Spinal cord (tissue), 10 donors: ENCODE measurements at places on chromosomes 16 and 17. TPM values are rescaled to one million over a fixed set of nuclear protein-coding genes. Genes with fewer than 3 reads are reported as not detected.

DNA sequence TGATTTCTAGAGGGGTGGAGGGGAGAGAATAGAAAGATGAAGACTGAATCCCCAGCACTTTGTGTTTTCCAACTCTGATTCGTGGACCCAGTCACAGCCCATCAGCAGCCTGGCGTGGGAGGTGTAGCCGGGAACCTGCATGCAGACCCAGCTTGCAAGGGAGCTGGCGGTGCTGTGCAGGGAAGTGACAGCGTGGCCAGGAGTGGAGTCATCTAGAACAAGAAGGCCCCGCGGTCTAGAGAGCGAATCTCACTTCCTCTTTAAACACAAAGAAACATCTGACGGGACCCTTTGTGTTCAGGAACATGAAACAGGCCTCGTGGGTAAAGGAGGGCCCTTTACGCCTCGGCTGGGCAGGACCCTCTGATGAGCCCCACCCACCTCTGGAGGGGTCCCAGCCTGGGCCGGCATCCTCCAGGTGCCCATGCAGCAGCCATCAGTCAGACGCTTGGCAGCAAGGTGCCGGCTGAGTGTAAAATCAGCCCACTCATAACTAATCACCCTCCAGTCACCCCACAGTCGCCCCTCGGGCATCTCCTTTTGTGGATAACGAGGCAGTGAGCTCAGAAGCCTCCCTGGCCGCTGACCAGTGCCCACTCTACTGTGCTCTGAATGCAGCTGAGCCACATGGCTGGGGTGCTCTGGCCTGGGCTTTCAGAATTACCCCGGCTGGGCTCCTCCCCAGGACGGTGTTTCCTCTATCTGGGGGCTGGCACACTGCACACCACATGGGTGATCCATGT lies 4.4 kb downstream of the SNAI3 start:
- DNase-seq: no peak

- no peak for DNase-seq
Observed at GRCh38 chr16:595942-596735, 6.3 kb downstream of the RAB40C start.

DNA sequence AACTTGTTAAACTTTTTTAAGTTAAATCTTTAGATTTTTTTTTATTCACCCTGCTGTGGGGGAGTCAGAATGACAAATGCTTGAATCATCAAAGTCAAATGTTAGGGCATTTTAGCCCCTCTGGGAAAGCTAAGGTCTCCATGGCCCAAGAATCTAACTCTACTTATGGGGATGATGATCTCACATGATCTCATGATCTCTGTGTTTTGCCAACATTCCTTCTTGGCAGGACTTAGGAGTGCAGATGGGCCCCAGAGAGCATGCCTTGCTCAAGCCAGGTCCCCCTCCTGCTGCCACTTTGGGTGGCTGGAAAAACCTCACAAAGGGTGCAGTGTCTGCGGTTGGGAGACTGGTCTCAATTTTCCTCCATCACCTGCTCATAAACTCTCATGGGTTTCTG lies 108.6 kb downstream of the PRKCB start:
- DNase-seq: peak; percentile 38

DNA sequence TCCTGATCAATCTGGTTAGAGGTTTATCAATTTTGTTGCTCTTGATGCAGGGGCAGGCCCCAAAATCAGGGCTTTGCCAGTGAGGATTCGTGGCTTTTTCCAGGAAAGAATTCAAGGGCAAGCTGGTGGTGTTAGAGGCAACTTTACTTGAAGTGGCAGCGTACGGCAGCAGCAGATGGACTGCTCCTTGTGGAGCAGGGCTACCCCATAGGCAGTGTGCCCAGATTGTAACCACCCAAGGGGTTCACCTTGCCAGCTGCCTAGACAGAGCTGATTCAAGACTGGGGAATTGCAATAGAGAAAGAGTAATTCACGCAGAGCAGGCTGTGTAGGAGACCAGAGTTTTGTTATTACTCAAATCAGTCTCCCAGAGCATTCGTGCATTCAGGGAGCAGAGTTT lies 16.7 kb downstream of the DRC7 start:
- no peak for DNase-seq

GRCh38 chr17:3905017-3905520 lies 11.2 kb downstream of the P2RX1 start:
- no peak for DNase-seq

- no peak for DNase-seq
Observed at GRCh38 chr16:2734844-2735515, 15.0 kb upstream of the PRSS27 start.

DNA sequence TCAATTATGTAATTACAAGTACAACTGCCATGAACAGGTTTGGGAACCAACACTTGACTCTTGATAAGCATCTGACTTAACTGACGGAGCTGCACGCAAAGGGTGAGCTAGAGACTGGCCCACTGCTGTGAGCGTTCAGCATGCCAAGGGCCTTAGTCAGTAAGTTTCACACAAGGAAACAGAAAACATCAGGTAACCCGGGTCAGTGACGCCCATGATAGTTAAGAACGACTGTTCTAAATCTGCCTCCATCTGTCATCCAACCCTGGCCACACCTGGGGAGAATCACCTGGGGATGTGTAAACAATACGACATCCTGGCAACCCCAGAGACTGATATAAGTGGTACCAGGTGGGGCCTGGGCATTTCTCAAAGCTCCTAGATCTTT lies 12.3 kb downstream of the SMIM5 start:
- no peak for DNase-seq

GRCh38 chr16:67430977-67431774 lies at the start of gene HSD11B2:
TSS of gene HSD11B2 (plus strand) at chr16:67431121. CDS start at chr16:67431249, 128 bp downstream.
- no peak for DNase-seq

DNA sequence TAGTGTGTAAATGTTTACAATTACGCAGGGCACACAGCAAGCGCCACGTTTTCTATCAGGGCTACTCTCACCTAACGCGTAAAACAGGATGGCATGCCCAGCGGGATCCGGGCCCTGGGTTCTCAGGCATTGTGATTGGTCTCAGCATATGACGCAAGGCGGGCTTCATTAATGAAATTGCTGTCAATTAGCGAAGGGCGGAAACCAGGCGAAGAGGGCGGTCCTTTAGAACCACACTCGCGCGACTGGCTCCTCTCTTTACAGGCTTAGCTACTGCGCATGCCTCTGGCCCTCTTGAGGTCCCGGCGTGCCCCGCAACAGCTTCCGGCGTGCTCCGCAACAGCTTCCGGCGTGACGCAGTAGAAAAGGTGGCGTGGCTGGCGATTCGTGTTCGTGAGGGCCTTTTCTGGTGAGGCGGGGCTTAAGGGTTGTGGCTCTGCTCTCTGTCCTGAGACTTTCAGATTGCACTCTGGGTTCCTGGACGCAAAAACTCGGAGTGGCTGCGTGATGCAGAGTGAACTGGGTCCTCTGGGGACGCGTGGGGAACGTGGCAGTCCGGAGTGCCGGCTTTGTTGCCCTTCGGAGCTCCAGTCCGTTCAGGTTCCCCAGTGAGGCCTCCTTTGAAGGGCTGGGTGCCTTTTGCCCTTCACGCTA lies 9.2 kb downstream of the OR2C1 start:
- DNase-seq: peak; percentile 78

- DNase-seq: peak; percentile 69
Observed at GRCh38 chr17:44628243-44629188, 27.8 kb upstream of the MEIOC start.

GRCh38 chr17:47982645-47983390 lies 11.9 kb downstream of the CDK5RAP3 start:
- no peak for DNase-seq

GRCh38 chr16:89018282-89019158 lies 41.5 kb upstream of the CBFA2T3 start:
- DNase-seq: no peak

DNA sequence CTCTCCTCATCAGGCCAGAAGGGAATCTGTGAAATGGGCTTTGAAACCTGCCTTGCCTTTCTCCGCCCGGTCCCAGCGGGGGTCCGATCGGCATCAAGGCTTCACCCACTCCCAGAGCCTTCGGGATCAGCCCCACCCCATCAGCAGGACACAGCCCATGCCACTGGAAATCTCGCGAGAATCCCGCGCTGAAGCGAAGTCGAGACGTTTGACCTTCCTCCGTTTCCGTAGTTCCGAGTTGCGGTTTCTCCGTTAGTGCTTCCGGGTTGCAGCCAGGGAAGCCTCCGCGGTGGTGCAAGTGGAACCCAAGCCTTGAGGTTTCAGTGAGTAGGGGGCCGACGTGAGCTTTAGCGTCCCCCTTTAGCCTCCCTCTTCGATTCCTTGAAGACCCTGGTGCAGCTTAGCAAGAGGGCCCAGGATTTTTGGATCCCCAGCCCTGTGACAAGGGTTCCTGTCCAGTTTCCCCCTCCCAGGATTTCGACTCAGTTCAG lies at the start of gene COASY:
Gene COASY, plus strand, starts transcription at position 252 of the 491 bp plus-strand sequence. CDS start 475 bp downstream, outside the sequence.
- DNase-seq: peak; percentile 98

Gene CLDN6
- total RNA-seq: 0.28 TPM

- no peak for DNase-seq
Observed at GRCh38 chr17:44928950-44929720, 13.8 kb upstream of the GFAP start.

DNA sequence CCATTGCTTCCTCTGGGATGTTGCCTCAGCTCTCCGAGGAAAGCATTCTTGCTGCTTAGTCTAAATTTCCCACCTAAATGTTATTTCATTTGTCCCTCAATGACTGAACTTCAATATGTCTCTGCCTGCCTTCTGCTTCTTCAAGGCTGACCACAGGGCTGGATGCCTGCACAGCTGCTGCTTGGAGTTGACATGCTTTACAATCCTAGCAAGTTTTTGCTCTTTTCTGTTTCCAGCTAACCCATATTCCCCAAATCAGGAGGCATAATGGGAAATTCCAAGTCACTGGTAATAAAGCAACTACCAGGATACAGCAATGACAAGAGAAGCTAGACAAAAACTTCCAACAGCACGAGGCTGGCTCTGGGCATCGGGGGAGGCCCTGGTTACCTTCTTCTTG lies 48.9 kb downstream of the GTF3C1 start:
- no peak for DNase-seq

Gene NGFR
- 40.7 TPM for total RNA-seq

Gene SMTNL2
- 33.9 TPM for total RNA-seq

Gene ELP5
- 47.7 TPM for total RNA-seq

GRCh38 chr16:65306722-65307121 lies 184.9 kb upstream of the CDH11 start:
- DNase-seq: no peak

DNA sequence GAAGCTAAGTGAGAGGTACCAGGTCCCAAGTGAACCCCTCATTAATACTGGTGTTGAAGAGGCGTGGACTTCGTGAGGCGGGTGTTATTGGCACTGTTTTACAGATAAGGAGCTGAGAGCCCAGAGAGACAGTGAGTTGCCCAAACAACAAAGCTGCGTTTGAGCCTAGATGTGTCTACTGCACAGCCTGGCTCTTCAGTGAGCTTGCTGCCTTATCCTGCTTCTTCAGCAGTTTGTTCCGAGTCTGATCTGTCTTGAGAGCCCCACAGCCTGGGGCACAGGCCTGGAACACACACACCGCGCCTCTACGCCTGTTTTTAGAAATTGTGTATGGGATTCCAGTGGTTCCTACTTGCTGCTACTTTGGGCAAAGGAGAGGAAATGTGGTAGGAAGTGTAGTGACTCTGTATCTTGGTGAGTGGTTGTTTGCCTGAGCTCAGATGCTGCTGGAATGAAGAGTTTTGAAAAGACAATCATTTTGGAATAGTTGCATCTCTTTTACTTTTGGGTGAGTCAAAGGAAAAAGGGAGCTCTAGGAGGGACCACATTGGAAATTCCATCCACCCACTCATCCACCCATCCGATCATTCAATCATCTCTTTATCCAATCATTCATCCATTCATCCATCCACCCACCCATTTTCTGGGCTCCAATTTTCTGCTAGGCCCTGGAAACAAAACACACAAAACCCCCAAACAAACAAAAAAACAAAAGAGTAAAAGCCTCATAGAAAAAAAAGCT lies 22.3 kb upstream of the PLCG2 start:
- no peak for DNase-seq

Gene ABCA8
- 83.7 TPM for total RNA-seq

Gene CHST6
- total RNA-seq: 5.4 TPM

- DNase-seq: no peak
Observed at GRCh38 chr16:89595330-89596060, 17.9 kb upstream of the DPEP1 start.

- no peak for DNase-seq
Observed at GRCh38 chr16:58018803-58019202, 6.8 kb upstream of the MMP15 start.

- DNase-seq: no peak
Observed at GRCh38 chr16:58435779-58436178, 43.5 kb downstream of the GINS3 start.

DNA sequence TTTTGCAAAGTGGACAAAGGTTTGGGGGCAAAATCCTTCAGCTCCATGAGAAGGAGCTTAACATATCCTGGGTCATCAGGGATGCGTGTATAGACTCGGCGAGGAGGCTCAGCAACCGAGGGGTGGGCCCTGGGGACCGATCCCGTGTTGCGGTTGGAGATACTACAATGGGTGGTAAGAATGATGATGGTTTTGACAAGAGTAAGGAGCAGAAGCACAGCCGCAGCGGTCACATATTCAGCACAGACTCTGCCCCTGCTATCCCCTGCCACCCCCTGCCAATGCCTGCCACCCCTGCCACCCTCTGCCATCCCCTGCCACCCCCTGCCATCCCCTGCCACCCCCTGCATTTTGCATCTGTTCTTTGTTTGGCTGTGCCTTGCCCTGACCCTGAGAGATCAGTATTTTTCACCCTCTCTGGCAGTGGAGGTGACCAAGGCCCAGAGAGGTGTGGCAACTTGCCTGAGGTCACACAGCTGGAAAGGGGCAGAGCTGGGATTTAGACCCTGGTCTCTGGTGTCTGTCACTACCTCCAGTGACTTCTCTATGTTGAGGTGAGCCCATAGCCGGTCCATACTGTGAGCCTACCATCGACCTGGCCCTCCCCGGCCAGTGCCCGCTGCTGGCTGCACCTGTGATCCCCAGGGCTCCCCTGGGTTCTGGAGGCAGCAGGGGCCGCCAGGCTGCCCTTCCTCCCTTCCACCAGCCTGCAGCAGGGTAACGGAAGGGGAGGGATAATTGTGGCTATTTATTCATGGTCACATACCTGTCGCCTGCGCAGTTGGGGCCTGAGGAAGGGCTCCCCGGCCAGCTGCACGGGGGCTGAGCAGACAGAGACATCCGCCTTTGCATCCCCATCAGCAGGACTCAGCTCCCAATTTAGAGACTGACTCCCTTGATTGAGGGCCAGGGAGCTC lies 74.9 kb upstream of the CBX4 start:
- DNase-seq: no peak

Gene MEOX1
- total RNA-seq: 2.3 TPM

Gene IQCK
- 12.0 TPM for total RNA-seq

Gene OR1A1
- total RNA-seq: not detected

- DNase-seq: no peak
Observed at GRCh38 chr17:49494986-49495841, at the start of gene NGFR. TSS of gene NGFR (plus strand) at chr17:49495293. CDS start at chr17:49495418, 125 bp downstream.

GRCh38 chr17:68341482-68341881 lies 50.2 kb downstream of the ARSG start:
- DNase-seq: no peak

Gene HS3ST2
- 1.2 TPM for total RNA-seq
